Subcutaneous adipose tissue (tissue), 4 donors: ENCODE measurements at places on chromosomes 2 and 18. TPM values are rescaled to one million over a fixed set of nuclear protein-coding genes. Genes with fewer than 3 reads are reported as not detected.

HRH4 gene
- 0.44 TPM for total RNA-seq

GRHL1 gene
- 1.9 TPM for total RNA-seq

TFPI gene
- 94.1 TPM for total RNA-seq

ALKAL2 gene
- total RNA-seq, result 0.98 TPM

TWIST2 gene
- 282 TPM for total RNA-seq

TMEM163 gene
- 0.16 TPM for total RNA-seq

HSBP1L1 gene
- total RNA-seq, result 26.3 TPM

DSEL gene
- total RNA-seq, result 30.6 TPM

RBMS1 gene
- total RNA-seq, result 164 TPM

EIF2AK2 gene
- 24.2 TPM for total RNA-seq

GREB1 gene
- total RNA-seq, result 3.8 TPM

TOGARAM2 gene
- 0.68 TPM for total RNA-seq

TUBA3E gene
- not detected for total RNA-seq

SPR gene
- total RNA-seq, result 46.1 TPM

RELCH gene
- 49.5 TPM for total RNA-seq

BBS5 gene
- total RNA-seq, result 10.1 TPM

REG3A gene
- total RNA-seq, result not detected
